ENCODE measurements at places on chromosomes 7 and 10.

DNA sequence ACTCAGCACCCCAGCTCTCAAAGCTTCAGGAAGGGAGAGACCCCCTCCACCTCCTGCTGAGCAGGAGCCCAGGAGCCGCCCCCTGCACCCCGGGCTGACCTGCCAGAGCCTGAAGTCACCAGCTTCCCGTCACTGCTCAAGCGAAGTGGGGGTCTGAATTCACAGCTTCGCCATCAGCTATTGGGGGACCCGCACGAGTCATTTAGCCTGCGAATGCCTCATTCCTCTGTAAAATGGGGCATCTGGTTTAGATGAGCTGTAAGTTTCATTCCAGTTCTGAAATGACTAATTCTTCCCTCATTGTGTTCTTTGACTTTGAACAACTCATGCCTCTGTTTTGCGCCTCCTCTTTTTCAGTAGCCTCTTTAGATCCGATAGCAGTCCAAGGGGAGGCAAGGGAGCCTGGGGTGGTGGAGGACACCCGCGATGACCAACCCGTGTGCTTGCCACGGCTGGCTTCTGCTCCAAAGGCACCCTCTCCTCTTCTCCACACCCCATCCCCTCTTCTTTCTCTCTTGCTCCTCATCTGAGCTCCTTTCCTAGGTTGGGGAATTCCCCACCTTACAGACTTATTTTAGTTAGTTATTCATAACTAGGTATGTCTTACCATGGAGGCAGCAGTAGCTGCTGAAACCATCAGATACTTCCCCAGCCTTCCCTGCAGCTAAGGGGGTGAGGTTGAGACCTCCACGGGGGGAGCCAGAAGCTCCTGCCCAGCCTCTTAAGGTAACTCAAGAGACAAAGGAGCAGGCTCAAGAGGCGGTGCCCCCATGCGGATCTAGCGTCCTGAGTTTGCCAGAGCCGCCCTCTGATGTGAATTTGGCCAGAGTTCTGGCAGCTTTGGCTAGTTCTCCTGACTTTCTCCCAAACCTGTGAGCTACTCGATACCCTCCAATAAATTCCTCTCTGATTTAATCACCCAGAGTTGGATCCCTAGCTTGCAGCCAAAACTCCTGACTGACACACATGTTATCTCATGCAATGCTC lies 47.7 kb downstream of the RBM17 start:
- no peak for DNase-seq

DNA sequence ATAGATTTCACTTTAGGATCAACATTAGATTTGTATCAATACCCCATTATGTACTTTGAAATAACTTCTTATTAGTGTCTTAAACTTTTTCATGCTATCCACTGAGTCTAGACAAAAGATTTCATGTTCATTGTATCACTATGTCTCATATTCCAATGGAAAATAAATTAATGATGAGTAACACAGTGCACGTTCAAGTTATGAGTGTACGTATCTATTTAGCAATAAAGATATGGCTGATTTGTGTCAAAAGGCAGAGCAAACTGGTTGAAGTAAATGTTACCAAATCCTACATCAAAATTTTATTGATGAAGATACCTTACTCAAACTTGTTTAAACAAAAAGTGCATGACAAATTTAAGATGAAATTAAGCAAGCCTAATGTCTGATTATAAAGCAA lies 102.4 kb downstream of the SEMA3E start:
- DNase-seq: no peak

- DNase-seq: no peak
Measured at GRCh38 chr7:81594767-81595166, 175.1 kb downstream of the HGF start.

GRCh38 chr10:75089634-75090033 lies 21.8 kb upstream of the SAMD8 start:
- no peak for DNase-seq

Measured in activated CD4-positive, alpha-beta T cell treated with anti-CD3 and anti-CD28 coated beads for 1 hour (primary cell).